ENCODE measurements at places on chromosomes 1 and 21. TPM values are rescaled to one million over a fixed set of nuclear protein-coding genes. Genes with fewer than 3 reads are reported as not detected.

GIPC2 gene
- 0.23 TPM for polyA plus RNA-seq

TAL1 gene
- polyA plus RNA-seq, result not detected

DNA sequence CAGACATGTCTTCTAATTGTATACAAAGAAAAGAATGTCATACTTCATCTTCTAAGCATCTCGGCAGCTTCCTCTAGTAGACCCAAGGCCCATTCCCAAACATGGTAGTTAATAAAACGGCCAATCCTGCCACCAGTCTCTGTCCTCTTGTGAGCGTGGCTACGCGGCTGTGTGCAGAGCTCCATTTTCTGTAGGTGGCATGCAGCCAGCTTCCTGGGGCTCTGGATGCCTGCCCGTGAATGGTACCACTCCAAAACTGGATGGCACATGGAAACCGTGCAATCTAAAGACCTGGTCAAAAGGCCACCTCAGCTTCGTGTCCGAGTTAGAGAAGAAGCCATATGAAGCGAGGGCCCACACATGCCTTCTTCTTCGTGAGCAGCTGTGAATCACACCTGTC is 110.7 kb downstream of the SIPA1L2 start:
- no peak overlapping the region for H3K4me3 ChIP-seq
- DNase-seq, result no peak
- H3K36me3 ChIP-seq, result no peaks in the 10 kb centered on the region

KRTAP12-2 gene
- not detected for polyA plus RNA-seq

- H3K27me3 ChIP-seq, result no peaks in the 10 kb centered on the region
- H3K4me3 ChIP-seq, result no peak overlapping the region
- H3K36me3 ChIP-seq, result no peaks in the 10 kb centered on the region
- no peak for DNase-seq
- H3K27ac ChIP-seq, result no peak overlapping the region
- no peaks in the 10 kb centered on the region for H3K4me1 ChIP-seq
Measured at GRCh38 chr1:68087184-68087583, 36.8 kb upstream of the DIRAS3 start.

DNA sequence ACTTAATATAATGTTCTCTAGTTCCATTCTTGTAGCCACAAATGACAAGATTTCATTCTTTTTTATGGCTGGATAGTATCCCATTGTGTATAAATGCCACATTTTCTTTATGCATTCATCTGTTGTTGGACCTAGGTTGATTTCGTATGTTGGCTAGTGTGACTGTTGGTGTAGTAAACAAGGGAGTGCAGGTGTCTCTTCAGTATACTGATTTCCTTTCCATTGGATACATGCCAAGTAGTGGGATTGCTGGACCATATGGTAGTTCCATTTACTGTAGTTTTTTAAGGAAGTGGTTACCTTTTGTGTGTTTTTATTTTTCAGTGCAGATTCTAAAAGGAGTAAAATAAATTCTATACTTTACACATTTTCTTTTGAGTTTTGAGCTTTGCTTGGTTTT is 5.7 kb downstream of the PARK7 start:
- DNase-seq, result no peak
- peaks cover 10% of the 10 kb centered on the region for H3K4me1 ChIP-seq
- H3K4me3 ChIP-seq, result 0 out of 2 replicates have a peak overlapping the region, but pooled peaks have one; percentile 0
- H3K27me3 ChIP-seq, result no peaks in the 10 kb centered on the region
- peaks cover 40% of the 10 kb centered on the region for H3K36me3 ChIP-seq

DNA sequence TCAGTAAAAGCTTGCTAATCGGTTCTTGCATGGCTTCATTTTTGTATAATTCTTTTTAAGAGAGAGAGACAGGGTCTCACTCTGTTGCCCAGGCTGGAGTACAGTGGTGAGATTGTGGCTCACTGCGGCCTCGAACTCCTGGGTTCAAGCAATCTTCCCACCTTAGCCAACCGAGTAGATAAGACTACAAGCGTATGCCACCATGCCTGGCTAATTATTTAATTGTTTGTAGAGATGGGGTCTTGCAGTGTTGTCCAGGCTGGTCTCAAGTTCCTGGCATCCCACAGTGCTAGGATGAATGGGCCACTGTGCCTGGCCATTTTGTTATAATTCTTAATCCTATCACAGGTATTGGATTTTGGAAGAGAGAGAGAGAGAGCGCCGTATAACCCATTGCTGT is 23.4 kb downstream of the RCAN3 start:
- DNase-seq, result no peak
- no peaks in the 10 kb centered on the region for H3K36me3 ChIP-seq
- H3K27ac ChIP-seq, result no peak overlapping the region
- H3K4me1 ChIP-seq, result no peaks in the 10 kb centered on the region
- no peak overlapping the region for H3K4me3 ChIP-seq

DNA sequence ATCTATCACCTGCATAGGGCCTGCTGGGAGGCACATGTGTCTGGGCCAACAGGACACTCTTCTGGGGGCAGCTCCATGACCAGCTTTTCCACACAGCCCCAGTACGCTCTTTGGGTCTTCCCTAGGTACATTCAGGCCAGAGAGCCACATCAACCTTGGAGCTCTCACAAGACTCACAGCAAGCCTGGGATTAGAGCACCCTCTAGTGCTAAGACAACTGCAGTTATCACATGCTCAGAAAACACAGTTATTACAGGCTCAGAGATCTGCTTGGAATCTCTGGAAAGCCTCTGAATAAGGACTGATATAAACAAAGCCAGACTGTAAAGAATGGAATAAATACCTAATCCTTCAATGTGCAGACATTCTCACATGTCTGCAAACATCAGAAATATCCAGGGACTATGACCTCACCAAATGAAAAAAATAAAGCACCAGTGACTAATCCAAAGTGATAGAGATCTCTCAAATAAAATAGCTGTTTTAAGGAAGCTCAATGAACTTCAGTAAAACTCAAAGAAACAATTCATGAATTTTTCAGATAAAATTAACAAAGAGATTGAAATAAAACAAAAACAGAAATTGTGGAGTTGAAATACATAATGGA is 563.9 kb upstream of the NR5A2 start:
- no peaks in the 10 kb centered on the region for H3K27me3 ChIP-seq
- H3K27ac ChIP-seq, result no peak overlapping the region
- no peaks in the 10 kb centered on the region for H3K36me3 ChIP-seq

DNA sequence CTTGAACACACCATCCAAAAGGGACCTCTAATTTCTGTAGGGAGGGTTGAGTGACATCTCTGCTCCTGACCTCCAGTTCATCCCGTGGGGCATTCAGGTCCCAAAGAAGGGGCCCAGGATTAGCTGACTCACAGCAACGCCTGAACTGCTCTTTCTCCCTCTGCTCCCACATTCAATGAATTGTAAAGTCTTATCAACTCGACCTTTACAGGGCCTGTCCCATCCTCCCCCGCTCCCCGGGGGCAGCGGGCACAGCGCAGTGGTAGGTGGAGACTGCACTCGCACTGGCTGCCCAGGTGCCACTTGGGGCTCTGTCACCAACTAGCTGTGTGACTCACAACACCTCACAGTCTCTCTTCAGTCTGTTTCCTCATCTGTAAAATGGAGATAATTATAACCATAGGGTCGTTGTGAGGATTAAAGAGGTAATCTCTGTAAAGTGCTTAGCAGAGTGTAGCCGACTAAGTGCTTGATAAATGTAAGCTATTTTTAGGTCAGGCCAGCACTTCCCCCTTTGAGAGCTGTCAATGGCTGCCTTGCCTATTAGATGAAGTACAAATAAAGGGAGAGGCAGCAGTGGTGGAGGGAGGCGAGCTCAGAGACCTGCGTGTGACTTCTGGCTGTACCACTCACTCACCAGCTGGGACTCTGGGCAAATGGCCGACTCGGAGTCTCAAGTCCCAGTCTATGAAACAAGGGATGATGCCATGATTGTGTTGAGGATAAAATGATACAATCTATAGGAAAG is 637 bp upstream of the MYBPHL start:
- H3K4me1 ChIP-seq, result no peaks in the 10 kb centered on the region
- no peaks in the 10 kb centered on the region for H3K27me3 ChIP-seq
- H3K4me3 ChIP-seq, result no peak overlapping the region

GRCh38 chr21:19807201-19807600 is 1191.0 kb upstream of the NCAM2 start:
- H3K4me1 ChIP-seq, result no peaks in the 10 kb centered on the region
- no peaks in the 10 kb centered on the region for H3K36me3 ChIP-seq
- H3K27ac ChIP-seq, result no peak overlapping the region
- no peak overlapping the region for H3K4me3 ChIP-seq
- no peak for DNase-seq

AVPR1B gene
- not detected for polyA plus RNA-seq

KCNH1 gene
- not detected for polyA plus RNA-seq

DPH5 gene
- 52.3 TPM for polyA plus RNA-seq

TSPEAR gene
- not detected for polyA plus RNA-seq

DNA sequence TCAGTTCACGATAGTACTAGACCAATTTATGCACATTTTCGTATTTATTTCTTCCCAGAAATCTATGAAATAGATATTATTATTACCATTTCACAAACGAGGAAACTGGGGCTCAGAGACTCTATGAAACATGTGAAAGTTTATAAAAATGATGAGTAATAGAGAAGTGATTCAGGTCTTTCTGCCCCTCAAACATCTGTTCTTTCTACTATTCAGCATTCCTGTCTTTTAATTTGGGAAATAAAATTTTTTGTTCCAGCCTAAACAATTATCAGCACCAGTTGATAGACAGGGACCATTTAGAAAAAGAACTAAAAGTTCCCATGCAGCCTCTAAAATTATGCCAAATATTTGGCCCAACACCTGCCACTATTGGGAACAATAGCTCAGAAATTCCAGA is 585.1 kb downstream of the PTPRC start:
- H3K36me3 ChIP-seq, result no peaks in the 10 kb centered on the region
- no peak overlapping the region for H3K4me3 ChIP-seq
- H3K27me3 ChIP-seq, result no peaks in the 10 kb centered on the region
- DNase-seq, result no peak
- H3K4me1 ChIP-seq, result peaks cover 3% of the 10 kb centered on the region

DNA sequence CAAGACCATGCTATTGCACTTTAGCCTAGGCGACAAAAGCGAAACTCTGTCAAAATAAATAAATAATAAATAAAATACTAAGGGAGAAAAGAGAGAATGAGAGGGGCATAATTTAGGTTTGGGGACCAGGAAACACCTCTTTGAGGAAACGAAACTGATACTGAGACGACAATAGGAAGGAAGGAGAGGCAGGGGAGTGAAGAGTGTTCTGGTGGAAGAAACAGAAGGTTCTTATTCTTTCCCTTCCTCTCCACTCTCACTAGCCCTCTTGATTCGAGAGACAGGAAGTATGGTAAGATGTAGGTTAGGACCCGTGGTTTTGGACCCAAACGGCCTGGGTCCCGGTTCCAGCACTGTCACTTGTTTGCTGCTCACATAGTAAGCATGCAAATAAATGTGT is 1.6 kb upstream of the NKAIN1 start:
- peaks cover 5% of the 10 kb centered on the region for H3K27me3 ChIP-seq
- no peak overlapping the region for H3K4me3 ChIP-seq
- DNase-seq, result no peak
- H3K27ac ChIP-seq, result no peak overlapping the region
- no peaks in the 10 kb centered on the region for H3K4me1 ChIP-seq
- no peaks in the 10 kb centered on the region for H3K36me3 ChIP-seq

DNA sequence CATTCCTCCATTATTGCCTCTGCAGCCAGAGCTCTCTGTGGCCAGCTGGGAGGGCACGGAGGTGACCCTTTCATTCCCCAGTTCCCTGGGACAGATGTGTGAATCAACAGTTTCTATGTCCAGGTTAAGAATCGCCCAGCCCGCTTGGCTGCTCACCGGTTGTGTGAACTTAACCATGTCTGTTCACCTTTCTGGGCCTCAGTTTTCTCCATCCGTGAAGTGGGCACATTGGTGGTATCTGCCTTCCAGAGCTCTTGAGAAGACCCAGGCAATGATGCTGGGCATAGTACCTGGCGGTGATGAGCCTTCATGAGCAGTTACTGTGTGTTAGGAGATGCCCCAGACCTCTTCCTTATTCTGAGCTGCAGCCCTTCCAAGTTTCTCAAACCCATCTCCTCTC is 238.3 kb downstream of the MATN1 start:
- no peak overlapping the region for H3K4me3 ChIP-seq
- no peaks in the 10 kb centered on the region for H3K4me1 ChIP-seq
- no peaks in the 10 kb centered on the region for H3K27me3 ChIP-seq

NCAM2 gene
- polyA plus RNA-seq, result not detected

DNA sequence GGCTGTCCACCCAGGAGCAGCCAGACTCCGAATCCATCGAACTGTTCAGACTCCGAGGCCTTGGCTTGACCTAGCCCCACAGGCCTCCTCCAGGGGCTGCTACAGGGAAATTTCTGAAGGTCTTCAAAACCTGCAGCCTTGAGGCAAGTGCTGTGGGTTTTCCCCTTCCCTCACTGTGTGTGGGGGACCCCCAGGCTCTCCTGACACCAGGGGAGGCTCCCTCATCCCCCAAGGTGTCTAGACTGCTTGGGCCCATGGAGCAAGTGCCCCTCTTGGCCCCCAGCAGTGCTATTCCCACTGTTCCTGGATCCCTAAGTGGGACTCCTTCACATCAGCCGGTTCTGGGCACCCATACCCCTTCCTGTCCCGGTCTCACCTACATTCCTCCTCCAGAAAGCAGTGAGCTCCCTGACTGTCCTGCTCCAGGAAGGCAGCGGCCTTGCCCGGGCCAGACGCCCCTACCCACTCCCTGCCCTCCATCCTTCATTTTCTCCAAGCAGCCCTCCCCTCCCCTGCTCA is 814 bp downstream of the PAQR7 start:
- peaks cover 34% of the 10 kb centered on the region for H3K4me1 ChIP-seq
- no peaks in the 10 kb centered on the region for H3K36me3 ChIP-seq
- DNase-seq, result no peak
- no peaks in the 10 kb centered on the region for H3K27me3 ChIP-seq
- H3K27ac ChIP-seq, result peak overlapping the region; percentile 27

CZIB gene
- 61.0 TPM for polyA plus RNA-seq

GRCh38 chr1:147334292-147334691 is 91.8 kb downstream of the CHD1L start:
- no peaks in the 10 kb centered on the region for H3K36me3 ChIP-seq
- H3K27ac ChIP-seq, result no peak overlapping the region
- H3K27me3 ChIP-seq, result no peaks in the 10 kb centered on the region
- no peak overlapping the region for H3K4me3 ChIP-seq

- peaks cover 6% of the 10 kb centered on the region for H3K4me1 ChIP-seq
- 0 out of 2 replicates have a peak, but pooled peaks cover 2% of the 10 kb centered on the region for H3K36me3 ChIP-seq
- no peak overlapping the region for H3K27ac ChIP-seq
Measured at GRCh38 chr1:10378081-10378841, 20.6 kb upstream of the PGD start.

GRCh38 chr1:225899044-225899925 is 10.3 kb upstream of the LEFTY1 start:
- H3K36me3 ChIP-seq, result no peaks in the 10 kb centered on the region
- H3K4me1 ChIP-seq, result peaks cover 20% of the 10 kb centered on the region
- DNase-seq, result no peak
- H3K27me3 ChIP-seq, result no peaks in the 10 kb centered on the region
- no peak overlapping the region for H3K4me3 ChIP-seq

CATSPERE gene
- polyA plus RNA-seq, result 0.22 TPM

DNA sequence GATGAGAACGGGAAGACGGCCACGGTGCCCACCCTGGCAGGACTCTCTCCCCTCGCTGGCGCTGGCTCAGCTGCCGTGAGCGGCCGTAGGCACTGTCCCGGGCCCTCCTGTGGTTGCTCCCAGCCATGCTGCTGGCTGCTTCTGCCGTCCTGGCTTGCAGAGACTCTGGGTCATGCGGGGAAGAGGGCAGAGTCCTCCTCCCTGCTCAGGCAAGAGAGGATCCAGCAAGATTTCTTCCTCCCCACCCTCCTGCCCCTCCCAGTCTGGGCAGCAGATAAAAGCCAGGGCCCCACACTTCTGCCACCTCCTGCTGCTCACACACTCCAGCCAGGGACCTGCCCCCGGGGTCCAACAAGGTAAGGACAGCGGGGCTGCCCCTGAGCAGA is 60.1 kb downstream of the AGPAT3 start:
- peaks cover 38% of the 10 kb centered on the region for H3K36me3 ChIP-seq
- H3K4me1 ChIP-seq, result peaks cover 25% of the 10 kb centered on the region

ZNF648 gene
- polyA plus RNA-seq, result not detected

GRCh38 chr1:45373573-45373972 is 33.3 kb upstream of the MUTYH start:
- H3K4me1 ChIP-seq, result peaks cover 49% of the 10 kb centered on the region
- no peaks in the 10 kb centered on the region for H3K36me3 ChIP-seq
- H3K4me3 ChIP-seq, result no peak overlapping the region
